Islet precursor cell (in vitro differentiated cells): ENCODE measurements at places on chromosomes 16 and 17.
A peak's percentile ranks its signal among the peaks of the same experiment; 100 is the strongest.

DNA sequence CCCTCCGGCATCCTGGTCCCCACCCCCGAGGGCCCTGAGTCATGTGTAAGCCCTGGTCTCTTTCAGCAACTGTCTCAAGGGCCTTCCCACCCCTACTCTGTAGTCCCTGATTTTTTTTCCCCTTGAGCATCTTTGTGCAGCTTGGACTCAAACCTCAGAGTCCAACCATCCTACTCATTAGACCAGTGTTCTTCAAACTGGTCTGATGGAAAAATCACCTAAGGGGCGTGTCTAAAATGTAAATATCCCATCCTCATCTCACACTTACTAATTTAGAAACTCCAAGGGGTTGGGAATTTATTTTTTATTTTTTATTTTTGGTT, 624 bp downstream of the G6PC3 start:
- no peak for DNase-seq

DNA sequence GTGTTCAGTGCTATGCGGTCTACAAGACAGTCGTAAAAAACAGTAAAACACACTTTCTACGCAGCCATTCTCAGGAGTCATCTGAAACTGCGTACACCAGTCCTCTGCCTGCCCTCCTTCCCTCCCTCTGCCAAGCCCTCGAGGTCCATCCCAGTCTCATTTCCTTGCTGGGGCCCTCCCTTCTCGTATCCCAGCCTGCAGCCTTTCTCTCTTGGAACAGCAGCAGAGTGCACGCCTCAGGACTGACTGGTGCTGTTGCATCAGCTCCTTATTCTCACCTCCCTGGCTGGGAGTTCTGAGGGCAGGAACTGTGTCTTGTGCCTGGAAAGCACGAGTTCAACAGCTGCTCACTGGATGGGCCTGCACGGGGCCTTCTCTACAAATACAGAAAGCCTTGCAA, 12.5 kb downstream of the FAHD1 start:
- DNase-seq, result peak; percentile 85

GRCh38 chr17:79081571-79082276, 7.1 kb downstream of the ENGASE start:
- no peak for DNase-seq

- peak; percentile 84 for DNase-seq
Measured at GRCh38 chr16:86984991-86985647, 332.1 kb downstream of the C16orf95 start.

DNA sequence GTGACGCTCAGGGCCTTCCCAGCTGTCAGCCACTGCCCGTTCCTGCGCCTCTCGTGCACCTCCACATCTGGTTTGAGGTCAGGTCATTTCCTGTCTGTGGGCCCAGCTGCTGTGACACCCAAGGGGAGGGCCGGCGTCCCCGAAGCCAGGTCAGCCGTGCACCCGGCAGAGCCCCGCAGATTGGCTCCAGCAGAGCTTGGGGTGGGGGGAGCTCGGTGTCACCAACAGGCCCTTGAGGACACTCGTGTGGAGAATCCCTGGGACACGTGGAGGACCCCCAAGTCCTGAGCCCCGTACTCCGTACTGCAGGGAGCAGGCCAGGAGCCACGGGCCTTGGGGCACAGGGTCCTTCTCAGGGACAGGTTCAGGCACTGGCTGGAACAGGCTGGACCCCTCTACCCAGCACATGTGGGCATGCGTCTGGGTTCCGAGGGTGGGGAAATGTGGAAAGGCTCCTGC, 4.8 kb downstream of the SPATA2L start:
- DNase-seq, result peak; percentile 56

DNA sequence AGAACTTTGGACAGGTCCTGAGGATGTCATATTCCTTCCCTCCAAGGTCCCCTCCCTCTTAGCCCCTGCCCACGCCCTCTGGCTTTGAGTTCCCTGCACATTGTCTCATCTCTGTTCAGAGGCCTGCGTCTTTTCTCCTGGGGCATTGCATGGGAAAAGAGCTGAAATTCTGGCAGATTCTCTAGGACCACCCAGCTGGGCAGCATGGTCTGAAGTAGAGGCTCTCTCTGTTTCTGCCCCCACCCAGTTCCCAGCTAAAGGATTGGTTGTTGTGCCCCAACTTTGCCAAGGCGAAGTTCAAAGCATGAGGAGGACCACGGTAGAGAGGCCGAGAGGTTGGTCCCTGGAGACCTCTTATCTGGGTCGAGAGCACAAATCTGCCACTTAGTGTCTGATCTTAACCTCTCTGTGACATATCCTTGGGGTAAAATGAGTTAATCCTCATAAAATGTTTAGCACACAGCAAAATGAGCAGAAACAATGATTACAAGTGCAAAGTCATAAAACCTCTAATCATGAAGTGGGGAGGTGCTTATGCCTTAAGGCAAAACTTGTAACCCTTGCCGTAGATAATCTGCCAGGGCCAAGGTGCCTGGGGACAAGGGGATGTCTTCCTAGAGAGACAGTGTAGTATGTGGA, 2.4 kb downstream of the ABAT start:
- no peak for DNase-seq

DNA sequence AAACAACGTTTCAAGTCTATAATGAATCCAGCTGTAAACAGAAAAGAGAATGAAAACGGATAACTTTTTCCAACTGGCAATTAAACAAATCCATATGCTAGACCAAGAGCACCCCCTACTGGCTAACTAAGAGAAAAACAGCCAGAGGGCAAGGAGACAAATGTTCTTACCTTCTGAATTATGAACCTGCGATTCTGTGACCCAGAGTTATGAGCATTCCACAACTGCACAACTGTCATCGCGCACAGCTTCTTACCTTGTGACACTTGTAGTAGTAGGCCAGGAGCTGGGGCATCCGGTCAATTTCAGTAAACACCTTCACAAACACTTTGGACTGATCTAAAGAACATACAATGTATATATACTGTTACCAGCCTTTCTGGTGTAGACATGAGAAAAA, 18.6 kb downstream of the COG7 start:
- DNase-seq, result no peak

DNA sequence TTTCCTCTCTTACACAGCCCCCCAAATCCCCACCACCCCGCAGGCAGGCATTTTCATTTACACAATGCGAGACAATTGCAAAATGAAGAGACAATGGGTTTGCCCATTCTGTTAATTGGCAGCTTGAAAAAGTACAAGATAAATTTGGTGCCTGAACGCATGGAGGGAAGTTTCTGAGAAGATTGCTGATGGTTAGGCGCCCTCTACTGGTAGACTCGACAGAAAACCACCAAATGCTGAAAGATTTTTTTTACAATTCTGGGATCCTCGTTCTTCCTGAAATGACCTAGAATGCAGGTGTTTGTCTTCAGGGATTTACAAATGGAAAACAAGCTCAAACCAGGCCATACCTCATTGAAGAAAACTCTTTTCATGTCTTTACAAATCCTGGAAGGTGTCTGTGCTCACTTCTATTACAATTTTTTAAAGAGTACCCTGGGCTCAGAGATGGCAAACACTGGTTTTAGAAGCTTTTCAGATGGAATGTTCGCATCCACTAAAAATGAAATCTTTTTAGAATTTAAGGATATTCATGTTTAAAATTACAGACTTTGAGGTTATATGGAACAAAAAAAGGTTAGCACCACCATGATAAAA, 338.5 kb downstream of the PMP22 start:
- DNase-seq, result peak; percentile 72
